ENCODE measurements at places on chromosomes 6 and 20.

DNA sequence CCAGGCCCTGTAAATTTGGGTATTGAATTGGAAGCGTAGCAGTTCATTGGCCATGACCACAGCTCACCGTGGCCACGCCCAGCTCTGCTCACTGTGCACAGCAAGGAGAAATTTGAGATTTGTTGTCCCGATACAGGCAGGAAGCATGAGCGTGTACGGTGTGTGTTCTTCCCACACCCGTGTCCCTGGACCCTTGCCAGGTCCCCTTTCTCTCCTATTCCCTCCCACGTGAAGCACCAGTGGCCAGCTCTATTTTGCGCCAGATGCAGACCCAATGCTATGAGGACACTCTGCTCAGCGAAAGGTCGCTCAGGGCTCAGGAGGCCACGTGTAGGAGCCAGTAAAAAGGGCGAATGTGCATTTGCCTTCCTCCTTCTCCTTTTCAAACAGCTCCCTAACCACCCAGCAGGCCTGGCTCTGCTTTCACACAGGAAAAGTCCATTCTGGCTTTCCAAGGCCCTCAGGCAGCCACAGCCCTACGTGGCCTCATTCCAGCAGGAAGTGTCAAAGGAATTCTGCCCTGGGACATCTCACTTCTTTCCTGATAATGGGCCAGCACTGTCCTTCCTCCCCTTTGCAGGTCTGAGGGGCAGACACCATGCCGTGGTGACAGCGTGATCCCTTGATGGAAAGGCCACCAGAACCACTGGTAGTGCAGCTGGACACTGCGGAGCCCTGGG lies 499.2 kb upstream of the CDH4 start:
- no peak for DNase-seq

DNA sequence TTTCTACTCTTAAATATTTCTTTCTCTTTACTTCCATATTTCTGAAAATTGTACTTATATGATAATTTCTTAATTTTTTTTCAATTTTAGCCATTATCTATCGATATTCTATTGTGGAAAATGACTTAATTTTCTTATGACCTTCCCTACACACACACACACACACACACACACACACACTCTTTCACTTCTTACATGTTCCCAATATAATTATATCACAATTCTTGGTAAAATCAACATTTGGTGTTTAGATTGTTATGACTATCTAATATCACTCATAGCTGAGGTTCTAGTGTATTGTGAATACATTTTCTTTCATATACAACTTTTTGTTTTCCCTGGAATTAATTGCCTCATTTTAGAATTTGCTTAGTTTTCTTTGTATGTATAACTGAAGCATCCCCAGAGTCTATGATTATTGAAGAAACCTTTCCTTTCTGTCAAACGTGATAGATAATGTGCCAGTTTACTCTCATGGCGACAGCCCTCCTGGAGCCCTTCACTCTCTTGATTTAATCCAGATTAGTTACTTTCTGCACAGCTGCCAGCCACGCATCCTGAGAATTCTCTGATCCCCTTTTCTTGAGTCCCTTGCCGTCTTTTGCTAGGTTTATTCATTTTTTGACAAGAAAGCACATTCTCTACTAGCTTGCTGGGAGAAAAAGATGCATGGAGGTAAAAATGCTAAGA lies 63.4 kb downstream of the RNF182 start:
- DNase-seq, result no peak

- DNase-seq, result no peak
Observed at GRCh38 chr6:116133453-116133852, 7.5 kb upstream of the COL10A1 start.

DNA sequence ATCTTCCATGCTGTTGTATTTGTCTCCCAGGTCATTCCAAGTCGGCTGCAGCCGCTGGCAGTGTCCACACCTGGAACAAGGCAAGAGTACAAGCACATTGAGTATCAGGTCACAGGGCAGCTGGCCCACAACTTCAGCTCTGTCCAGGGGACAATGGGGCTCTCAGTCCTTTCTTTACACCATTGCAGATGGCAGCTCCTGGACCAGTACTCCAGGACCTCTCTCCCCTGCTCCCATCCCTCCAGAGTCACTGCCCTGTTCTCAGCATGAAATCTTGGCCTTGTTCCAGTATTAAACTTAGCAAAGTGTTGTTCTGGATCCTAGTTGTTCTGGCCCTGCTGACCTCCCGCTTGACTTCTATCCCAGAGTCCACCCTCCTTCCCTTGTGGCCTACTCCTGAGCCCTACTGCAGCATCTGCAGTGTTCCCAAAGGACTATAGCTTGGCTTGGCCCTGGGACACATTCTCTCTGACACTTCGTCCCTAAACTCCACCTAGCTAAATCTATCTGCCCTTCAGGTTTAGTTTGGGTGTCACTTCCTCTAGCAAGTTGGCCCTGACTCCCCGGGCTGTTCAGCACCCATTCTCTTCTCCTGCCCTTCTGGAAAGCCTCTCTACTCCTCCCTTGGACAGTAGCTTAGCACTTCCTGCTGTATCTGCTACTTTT lies 5.8 kb downstream of the TXNDC5 start:
- no peak for DNase-seq

DNA sequence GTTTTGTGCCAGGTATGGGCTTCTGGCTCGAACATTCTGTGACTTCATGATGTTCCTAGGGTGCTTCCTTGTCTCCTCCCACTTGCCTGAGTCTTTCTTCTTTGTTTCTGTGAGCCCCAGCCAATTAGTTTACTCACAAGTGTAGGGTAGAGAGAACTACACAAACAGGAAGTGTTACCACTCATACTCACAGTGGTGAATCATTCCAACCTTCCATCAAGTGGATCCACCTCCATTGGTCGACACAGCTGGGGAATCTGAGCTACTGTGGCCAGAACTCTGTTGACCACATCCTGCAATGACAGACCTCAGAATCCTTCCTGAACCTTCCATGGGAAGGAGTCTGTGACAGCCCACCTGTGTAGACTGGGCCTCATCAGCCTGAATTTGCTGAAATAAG lies 76.8 kb downstream of the UNC5CL start:
- no peak for DNase-seq

DNA sequence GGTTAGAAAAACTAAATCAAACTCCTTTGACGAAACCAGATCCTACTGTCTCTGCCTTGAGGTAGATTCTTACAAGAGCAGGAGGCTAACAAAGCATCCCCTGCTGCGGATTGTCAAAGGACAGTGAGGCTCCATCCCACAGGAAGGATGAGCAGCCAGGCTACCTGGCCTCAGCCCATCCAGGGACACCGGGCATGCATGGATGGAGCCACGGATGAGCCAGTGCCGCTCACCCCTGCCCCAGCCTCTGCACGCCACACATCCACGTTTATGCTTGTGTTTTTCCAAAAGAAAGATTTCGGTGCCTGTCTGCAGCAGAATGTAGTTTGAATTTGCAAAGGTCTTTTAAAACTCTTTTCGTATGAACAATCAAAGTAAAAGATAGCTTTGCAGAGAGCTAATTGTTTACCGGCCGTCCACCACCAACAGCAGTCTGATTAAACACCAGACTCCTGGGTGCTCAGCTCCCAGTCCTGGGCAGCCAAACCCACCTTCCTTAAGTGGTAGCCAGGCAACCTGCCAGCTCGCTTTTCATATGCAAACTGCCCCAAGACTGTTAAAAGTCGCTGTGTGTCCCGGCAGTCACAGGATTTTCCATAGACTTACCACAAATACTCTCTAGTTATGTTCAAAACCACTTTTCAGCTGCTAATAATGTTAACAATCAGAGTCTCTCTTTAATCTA lies 999 bp downstream of the THBS2 start:
- no peak for DNase-seq

DNA sequence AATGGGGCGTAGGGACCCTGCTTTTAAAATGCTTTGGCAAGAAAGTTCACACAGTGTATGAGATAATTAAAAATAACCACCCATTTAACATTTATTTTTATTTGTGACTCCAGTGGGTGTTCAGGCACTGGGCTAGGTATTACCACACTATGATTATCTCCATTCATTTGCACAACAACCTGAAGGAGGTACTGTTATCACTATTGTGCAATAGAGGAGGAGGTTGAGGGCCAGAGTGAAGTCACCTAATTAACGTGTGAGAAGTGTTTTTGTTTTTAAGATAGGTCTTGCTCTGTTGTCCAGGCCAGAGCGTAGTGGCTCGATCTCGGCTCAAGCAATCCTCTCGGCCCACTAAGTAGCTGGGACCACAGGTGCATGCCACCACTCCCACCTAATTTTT lies 29.2 kb downstream of the MAK start:
- DNase-seq, result no peak

- no peak for DNase-seq
Observed at GRCh38 chr6:31246051-31246521, 25.8 kb downstream of the HLA-C start.

DNA sequence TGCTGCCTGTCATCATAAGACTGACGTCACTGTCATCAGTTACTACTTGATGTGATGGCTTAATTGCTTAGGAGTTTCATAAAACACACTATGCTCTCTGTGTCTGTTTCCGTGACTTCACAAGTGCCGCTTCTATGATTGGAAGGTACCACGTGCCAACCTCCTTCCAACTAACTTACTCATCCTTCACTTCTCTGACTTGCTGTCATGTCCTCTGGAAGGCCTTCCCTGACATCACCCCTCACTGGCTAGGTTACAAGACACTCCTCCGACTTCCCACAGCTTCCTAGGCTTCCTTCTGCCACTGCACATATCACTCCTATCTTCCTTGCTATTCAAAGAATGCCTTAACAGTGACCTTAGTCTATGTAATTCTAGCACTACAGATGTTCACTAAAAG lies 20.4 kb downstream of the SERINC3 start:
- no peak for DNase-seq

- no peak for DNase-seq
Observed at GRCh38 chr6:22366214-22366613, 69.4 kb upstream of the PRL start.

DNA sequence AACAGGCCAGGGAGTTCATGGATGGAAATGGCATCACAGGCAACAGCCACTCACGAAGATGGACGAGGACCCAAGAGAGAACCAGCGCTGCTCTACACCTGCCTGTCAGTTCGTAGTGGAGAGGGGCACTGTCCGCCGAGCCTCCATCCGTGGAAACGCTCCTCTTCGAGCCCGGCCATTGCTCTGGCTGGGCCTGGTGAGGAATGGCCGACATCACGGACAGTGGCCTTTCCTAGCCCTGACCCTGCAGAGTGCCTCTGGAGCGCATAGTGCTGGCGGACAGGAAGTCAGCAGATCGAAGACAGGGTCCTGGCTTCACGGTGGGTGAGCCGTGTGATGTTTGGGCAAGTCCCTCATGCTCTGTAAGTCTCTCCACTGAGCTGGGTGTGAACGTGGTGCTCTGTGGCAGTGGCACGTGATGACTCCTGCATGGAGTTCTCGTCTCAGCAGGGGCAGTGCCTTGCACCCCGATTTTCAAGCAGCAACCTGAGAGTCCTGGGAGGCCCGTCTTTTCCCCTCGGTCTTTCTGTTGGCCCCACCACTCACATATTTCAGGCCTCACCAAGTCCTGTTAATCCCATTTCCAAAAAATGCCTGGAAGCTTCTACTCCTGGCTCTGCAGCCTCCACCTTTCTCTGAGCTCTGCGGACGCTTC lies 214.4 kb downstream of the ERMARD start:
- no peak for DNase-seq

DNA sequence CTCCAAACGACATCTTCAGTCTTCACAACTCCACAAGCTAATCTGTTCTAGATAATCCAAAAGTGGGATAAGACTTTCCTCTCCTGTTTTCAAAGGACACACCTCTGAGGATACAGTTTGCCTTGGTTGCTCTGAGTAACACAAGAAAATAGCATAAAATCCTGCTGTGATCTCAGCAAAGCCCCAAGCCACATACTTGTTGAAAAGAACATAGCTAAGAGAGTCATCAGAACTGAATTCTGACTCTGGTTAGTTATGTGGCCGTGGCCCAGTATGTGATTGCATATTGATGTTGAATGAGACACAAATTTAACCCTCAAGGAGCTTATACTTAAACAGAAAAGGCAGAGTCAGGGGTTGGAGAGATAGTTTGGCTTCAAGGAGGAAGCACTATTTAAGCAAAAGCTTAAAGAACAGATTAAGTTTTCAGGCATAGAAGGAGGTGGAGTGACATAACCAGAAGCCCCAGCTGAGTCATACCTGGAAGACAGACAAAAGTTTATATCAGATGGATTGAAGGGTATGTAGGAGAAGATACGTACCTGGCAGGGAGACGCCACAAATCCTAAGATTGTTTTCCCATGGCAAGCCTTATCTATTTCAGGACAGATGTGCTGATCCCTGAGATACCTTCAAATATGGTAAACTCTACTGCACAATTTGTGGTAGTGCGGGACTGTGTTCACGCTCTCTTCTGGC lies 41.2 kb downstream of the OPN5 start:
- DNase-seq, result no peak

- no peak for DNase-seq
Observed at GRCh38 chr20:46715292-46715756, 5.9 kb downstream of the SLC2A10 start.

GRCh38 chr6:145547594-145548335 lies 187.6 kb downstream of the EPM2A start:
- DNase-seq, result no peak

- DNase-seq, result no peak
Observed at GRCh38 chr6:143140767-143141166, 80.1 kb downstream of the AIG1 start.

DNA sequence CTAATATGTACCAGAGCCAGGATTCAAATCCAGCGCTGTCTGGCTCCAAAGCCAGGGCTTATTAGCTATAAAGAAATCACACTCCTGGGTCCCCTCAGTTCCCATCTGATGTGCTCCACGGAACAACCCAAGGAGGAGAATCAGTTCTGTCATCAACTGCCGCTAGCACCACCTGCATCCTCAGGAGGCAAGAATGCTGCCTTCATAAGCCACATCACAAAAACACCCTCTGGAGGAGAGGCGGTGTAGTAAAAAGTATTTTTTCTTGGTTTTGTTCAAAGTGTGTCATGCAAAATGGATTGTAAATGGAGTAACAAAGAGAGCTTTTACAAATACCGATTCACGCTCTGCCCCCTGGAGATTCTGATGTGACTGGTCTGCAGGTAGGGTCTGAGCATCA lies 57.1 kb downstream of the TNFRSF21 start:
- DNase-seq, result no peak

DNA sequence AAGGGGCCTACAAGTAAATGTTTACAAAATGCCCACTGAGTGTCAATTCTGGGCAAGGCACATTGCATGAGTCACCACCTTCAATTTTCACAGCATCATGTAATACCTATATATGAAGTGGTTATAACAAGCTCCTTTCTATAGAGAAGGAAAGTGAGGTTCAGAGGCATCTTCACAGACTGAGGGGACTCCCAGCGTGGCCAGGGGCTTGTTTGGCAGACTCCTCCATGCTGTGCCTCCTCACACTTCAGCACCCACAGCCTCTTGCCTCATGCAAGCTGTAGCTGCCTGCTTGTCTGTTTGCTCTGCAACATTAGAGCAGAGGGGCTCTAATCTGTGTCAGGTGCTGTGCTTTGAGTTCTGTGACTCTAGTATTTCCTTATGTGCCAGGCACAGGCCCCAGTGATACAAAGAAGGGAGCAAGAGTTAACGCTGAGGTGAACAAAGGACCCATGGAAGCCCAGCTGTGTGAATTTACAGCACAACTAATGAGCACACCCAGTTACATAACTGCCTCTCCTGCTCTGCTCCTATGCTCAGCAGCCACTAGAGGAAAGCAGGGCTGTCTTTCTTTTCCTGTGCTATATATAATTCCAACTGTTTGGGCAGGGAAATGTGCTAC lies 72.3 kb downstream of the ZHX3 start:
- DNase-seq, result no peak

All from activated T-cell treated with anti-CD3 and anti-CD28 coated beads for 1 hour (primary cell).